GM23248 (cell line): ENCODE measurements at places on chromosomes 5 and 9.
A peak's percentile ranks its signal among the peaks of the same experiment; 100 is the strongest.

GRCh38 chr5:171513591-171513990 lies 94.1 kb downstream of the FGF18 start:
- no peak overlapping the region for H3K4me3 ChIP-seq
- peak; percentile 67 for DNase-seq
- no peaks in the 10 kb centered on the region for H3K36me3 ChIP-seq
- no peaks in the 10 kb centered on the region for H3K4me1 ChIP-seq
- H3K27me3 ChIP-seq, result no peaks in the 10 kb centered on the region; the same call in 1 of the 2 replicates
- no peak overlapping the region for H3K27ac ChIP-seq

DNA sequence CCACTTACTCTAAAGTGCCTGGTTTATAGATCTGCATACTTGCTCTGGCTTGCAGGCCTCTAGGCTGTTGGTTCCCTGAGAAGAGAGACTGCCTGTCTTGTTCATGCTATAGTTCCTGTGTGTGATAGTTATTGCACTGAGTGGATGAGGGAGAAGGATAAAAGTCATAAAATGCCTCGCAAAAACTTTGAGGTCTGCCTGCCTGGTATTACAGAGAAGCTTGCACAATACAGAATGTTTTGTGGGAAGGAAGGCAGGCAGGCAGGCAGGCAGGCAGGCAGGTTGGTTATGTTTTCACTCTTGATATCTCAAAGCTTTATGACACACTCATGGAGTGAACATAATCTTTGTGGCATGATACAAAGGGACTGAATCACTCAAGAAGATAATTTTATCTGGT lies 287.1 kb downstream of the SLIT3 start:
- peaks cover 7% of the 10 kb centered on the region for H3K4me1 ChIP-seq
- H3K36me3 ChIP-seq, result no peaks in the 10 kb centered on the region
- no peaks in the 10 kb centered on the region for H3K27me3 ChIP-seq
- H3K4me3 ChIP-seq, result no peak overlapping the region
- DNase-seq, result peak; percentile 21

DNA sequence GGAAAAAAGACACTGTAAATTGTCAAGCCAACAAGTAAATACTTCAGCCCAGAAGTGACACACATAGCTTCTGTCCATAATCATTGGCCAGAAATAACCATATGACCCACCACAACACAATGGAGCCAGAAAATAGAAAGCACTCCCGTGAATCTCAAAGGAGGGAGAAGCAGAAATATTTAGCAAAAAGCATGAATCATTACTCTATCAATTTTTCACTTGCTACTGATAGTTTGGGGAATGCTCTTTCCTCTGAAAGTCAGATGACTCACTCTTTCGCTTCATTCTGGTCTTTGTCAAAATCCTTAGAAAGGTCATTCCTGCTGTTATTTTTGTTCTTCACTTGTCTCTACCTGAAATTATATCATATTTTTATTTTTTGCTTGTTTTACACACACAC lies 312.6 kb downstream of the TMEM232 start:
- peak; percentile 50 for DNase-seq
- H3K4me1 ChIP-seq, result peaks cover 29% of the 10 kb centered on the region
- H3K27me3 ChIP-seq, result no peaks in the 10 kb centered on the region
- no peak overlapping the region for H3K4me3 ChIP-seq
- H3K36me3 ChIP-seq, result no peaks in the 10 kb centered on the region

DNA sequence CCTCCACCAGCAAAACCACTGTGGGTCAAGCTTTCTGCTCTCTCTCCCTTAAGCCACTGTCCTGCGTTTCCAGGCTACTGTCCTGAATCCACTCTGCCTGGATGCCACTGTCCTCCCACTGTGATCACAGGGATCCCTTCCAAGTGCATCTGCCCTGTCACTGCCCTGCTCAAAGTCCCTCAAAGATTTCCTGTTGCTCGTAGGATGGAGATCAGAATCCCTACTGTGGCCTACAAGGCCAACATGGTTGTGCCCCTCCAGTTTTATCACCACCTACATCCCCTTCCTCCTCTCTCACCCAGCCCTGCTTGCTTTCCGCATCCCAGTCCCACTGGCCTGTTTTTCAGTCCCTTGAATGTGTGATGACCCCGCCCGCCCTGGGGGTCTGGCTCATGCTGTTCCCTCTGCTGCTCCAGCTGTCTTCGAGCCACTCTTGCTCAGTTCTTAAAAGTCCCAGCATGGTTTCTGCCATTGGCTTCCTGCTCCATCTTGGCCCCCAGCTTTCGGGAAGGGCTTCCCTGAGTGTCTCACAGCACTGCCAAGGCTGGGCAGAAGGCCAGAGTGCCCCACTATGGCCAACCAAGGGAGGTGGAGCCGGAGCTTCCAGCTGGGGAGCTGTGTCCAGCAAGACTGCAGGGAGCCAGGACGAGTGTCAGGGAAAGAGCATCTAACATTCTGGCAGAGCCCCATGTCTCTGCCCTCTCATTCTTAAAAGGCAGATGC lies 12.9 kb upstream of the FRRS1L start:
- no peak overlapping the region for H3K27ac ChIP-seq
- no peak overlapping the region for H3K4me3 ChIP-seq
- DNase-seq, result no peak
- H3K4me1 ChIP-seq, result no peaks in the 10 kb centered on the region
- H3K27me3 ChIP-seq, result no peaks in the 10 kb centered on the region; the same call in 1 of the 2 replicates

GRCh38 chr5:158621391-158621790 lies 478.3 kb downstream of the EBF1 start:
- H3K27ac ChIP-seq, result no peak overlapping the region
- DNase-seq, result no peak
- H3K4me1 ChIP-seq, result peaks cover 8% of the 10 kb centered on the region
- H3K27me3 ChIP-seq, result no peaks in the 10 kb centered on the region

- H3K4me3 ChIP-seq, result no peak overlapping the region
- H3K36me3 ChIP-seq, result no peaks in the 10 kb centered on the region
Observed at GRCh38 chr5:74266132-74266531, 374.4 kb downstream of the ENC1 start.

DNA sequence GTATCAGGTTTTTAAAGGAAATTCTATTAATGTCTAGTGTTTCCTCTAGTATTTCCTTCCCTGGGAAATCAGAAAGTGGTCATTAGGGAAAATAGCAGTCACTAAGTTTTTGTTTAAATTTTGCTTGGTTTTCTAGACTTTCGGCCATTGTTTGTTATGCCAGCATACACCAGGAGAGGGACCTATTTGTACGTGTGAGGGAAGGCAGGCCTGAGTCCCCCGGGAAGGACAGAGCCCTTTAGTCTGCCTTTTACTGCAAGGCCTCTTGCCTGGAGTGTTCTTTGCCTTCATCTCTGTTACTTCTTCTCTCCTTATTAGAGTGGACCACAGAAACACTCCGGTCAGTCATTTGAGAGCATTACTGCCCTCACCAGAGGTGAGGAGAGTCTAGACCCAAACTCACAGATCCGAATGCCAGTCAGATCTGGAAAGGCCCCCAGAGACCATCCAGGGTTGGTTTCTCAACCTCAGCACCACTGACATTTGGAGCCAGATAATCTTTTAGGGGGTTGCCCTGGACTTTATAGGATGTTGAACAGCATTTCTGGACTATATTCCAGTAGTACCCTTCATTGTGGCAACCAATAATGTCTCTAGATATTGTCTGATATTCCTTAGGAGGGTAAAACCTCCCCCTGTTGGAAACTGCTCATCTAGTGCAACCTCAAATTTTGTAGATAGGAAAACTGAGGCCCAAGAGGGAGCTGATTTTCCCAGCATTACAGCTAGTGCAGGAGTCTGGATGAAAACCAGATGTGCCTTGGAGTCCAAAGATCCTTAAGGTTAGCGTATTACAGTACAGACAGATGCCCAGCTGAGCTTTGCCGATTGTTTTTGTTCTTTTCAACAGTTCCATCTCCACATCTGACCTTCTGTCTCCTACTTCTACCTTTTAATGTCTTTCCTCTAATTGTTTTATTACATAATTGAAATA lies 93.0 kb upstream of the NIPAL4 start:
- no peak overlapping the region for H3K4me3 ChIP-seq
- H3K36me3 ChIP-seq, result no peaks in the 10 kb centered on the region

DNA sequence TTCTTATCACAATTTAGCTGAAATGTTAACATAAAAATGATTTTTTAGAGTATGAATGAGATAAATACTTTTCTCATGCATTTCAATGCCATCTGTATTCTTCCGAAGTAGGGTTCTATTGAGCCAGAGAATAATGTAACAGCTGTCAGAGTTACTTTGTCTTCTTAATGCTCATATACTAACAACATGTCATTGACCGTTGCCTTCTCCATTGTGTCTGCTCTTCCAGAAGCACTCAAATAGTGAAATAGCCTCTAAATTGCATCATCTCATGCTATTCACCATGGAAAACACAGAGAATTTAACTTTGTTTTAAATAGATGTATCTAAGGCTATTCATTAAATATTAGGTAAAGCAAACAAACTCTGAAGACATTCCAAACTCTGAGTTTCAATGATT lies 1875.9 kb upstream of the CDH9 start:
- H3K4me1 ChIP-seq, result no peaks in the 10 kb centered on the region
- no peak for DNase-seq
- no peaks in the 10 kb centered on the region for H3K36me3 ChIP-seq
- no peak overlapping the region for H3K27ac ChIP-seq

DNA sequence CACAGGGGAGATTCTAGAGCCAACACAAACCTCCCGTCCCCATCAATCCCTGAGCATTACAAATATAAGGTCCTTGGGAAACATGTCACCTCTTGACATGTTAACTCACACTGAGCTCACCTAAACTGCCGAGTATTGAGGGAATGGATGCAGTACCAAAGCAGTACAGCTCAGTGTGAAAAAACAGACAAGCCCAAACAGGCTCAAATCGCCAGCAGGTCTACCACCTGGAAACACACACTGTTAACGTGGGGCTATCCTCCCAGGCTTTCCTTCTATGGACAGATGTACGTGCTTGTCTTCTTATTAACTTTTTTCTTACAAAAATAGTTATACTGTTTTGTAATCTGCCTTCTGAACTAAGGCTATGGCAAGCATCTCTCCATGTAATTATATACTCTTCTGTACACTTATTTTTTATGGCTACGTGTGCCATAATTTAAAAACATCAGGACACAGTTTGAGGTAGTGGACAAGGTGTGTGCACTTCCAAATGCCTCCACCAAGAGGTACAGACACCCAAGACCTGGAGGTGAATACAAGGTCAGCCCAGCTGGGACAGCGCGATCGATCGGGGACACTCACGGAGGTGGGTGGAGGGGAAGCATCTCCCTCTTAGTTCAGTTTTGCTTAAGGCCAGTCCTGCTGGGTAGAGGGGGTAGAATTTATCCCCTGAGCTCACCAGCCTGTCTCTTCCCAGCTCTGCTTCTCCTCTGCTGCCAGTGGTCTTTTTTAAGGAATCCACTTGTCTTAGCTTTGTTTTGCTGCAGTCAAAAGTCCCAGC lies 76.5 kb downstream of the DAP start:
- no peak overlapping the region for H3K4me3 ChIP-seq
- H3K27me3 ChIP-seq, result no peaks in the 10 kb centered on the region
- peaks cover 6% of the 10 kb centered on the region for H3K36me3 ChIP-seq
- H3K27ac ChIP-seq, result no peak overlapping the region
- no peak for DNase-seq

GRCh38 chr5:159156426-159157238 lies 52.7 kb downstream of the RNF145 start:
- no peak overlapping the region for H3K4me3 ChIP-seq
- peak; percentile 82 for DNase-seq
- no peaks in the 10 kb centered on the region for H3K27me3 ChIP-seq
- H3K36me3 ChIP-seq, result peaks cover 46% of the 10 kb centered on the region

- no peak overlapping the region for H3K27ac ChIP-seq
- no peak overlapping the region for H3K4me3 ChIP-seq
- no peaks in the 10 kb centered on the region for H3K36me3 ChIP-seq
- H3K4me1 ChIP-seq, result no peaks in the 10 kb centered on the region
Observed at GRCh38 chr5:125725691-125726090, 697.5 kb upstream of the GRAMD2B start.

GRCh38 chr9:109907810-109908458 lies 127.9 kb downstream of the PALM2AKAP2 start:
- H3K27me3 ChIP-seq, result no peaks in the 10 kb centered on the region
- H3K4me1 ChIP-seq, result peaks cover 54% of the 10 kb centered on the region
- no peak for DNase-seq
- no peak overlapping the region for H3K27ac ChIP-seq
- H3K36me3 ChIP-seq, result no peaks in the 10 kb centered on the region
- H3K4me3 ChIP-seq, result no peak overlapping the region

GRCh38 chr9:136043441-136043991 lies 51.6 kb downstream of the NACC2 start:
- H3K36me3 ChIP-seq, result no peaks in the 10 kb centered on the region
- H3K27me3 ChIP-seq, result no peaks in the 10 kb centered on the region
- H3K27ac ChIP-seq, result no peak overlapping the region
- no peak for DNase-seq

- H3K27me3 ChIP-seq, result no peaks in the 10 kb centered on the region
- no peaks in the 10 kb centered on the region for H3K36me3 ChIP-seq
- no peak overlapping the region for H3K4me3 ChIP-seq
Observed at GRCh38 chr5:75668445-75668844, 48.8 kb downstream of the POC5 start.

GRCh38 chr5:159333545-159333925 lies 3.2 kb upstream of the IL12B start:
- H3K27ac ChIP-seq, result no peak overlapping the region
- no peak overlapping the region for H3K4me3 ChIP-seq
- H3K36me3 ChIP-seq, result no peaks in the 10 kb centered on the region
- DNase-seq, result no peak
- peaks cover 30% of the 10 kb centered on the region for H3K4me1 ChIP-seq
- no peaks in the 10 kb centered on the region for H3K27me3 ChIP-seq

DNA sequence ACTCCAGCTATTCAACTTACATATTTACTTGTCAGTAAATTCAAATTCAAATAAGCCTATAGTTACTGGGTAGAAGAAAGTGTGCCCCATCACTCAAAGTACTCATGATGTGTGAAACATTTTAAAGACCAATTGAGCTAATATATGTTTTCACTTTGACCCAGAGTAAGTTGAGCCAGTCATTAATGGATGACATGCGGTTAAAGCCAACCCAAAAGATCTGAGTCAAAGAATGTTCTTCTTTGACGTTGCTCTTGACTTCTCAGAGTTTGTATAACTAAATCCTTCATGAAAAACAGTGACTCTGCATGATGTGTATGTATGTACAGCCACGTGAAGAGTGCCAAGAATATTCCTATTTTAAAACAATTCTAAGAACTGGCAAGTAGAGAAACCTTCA lies 237.4 kb downstream of the NR2F1-AS1 start:
- H3K27me3 ChIP-seq, result no peaks in the 10 kb centered on the region
- no peaks in the 10 kb centered on the region for H3K4me1 ChIP-seq
- H3K36me3 ChIP-seq, result no peaks in the 10 kb centered on the region

GRCh38 chr5:135034236-135034962 lies 371 bp upstream of the PITX1 start:
- peak overlapping the region; percentile 59 for H3K4me3 ChIP-seq
- H3K27ac ChIP-seq, result no peak overlapping the region

GRCh38 chr9:95696701-95697100 lies 178.8 kb upstream of the ERCC6L2 start:
- no peaks in the 10 kb centered on the region for H3K4me1 ChIP-seq
- no peak overlapping the region for H3K4me3 ChIP-seq
- no peaks in the 10 kb centered on the region for H3K36me3 ChIP-seq
- no peak for DNase-seq
